Activated T-helper 9 cell treated with anti-CD3 and anti-CD28 coated beads, Interleukin-2, amount 50 U/mL, for 16 hours (primary cell): ENCODE measurements at places on chromosomes 12 and 14.

- no peak for DNase-seq
Measured at GRCh38 chr12:18868717-18869116, 130.8 kb downstream of the CAPZA3 start.

GRCh38 chr12:4911316-4911994, 1.8 kb downstream of the KCNA1 start:
- DNase-seq: no peak

DNA sequence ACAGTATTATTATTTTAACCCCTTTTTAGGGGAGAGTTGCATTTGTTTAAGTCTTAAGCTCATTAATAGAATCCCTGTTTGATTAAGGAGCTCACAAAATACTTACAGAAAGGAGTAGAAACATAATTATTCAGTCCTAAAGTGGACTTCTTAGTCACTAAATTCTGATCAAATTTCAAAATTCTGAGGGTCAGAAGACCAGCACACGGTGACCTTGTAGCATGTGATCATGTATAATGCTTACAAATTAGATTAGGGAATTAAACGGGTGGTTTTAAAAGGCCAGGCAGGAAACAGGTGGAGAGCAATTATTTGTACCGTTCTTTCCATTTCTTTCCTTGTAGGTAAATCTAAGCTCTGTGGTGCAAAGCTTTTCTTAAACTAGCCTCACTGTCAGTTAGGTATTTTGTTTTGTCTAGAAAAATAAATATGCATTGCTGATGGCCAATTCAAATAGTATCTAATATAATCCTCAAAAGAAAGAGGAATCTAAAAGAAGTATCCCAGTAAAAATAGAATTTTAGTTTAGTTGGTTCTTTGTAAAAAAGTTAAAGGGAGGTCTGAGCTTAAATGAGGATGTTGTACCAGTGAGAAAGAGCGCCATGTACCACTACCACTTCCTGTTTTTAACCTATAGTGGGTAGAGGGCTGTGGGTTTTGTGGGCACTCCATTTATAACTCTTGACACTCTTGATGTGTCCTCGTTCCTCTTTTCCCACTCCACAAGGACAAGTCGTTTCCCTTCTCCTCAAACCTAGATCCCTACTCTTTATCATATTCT, 51.1 kb downstream of the SLC38A1 start:
- peak; percentile 23 for DNase-seq

DNA sequence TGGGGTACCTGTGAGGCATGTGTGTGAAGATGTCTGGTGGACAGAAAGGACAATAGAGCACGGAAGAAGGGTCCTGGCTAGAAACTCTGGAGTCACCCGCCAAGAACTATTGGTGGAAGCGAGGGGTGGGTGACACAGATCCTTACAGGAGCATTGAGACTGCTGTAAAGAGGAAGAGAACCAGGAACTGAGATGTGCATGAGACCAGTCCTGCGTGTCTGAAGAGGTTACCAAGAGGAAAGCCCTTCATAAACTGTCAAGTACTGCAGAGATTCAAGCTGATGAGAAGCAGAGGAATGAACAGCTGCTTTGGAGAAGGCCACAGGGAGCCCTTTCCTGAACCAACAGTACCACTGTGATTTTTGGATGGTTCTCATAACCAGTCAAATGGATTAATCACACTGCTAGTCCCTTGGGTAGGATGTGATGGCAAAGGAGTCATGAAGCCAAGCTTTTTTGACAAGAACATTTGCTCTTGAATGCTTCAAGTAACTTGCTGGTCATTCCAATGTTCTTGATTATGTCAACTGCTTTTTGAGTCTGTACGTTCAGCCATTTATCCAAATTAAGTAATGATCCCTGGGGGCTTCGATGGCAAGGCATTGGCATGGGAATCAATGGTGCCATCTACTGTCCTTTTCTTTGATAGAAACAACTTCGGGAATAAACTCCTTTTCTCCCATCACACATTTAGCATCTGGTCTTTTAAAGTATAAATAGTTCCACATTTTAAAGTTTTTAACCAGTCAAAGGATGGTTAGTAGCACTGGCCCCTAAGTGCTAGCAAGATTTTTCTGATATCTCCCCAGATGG, 42.9 kb downstream of the GPR135 start:
- no peak for DNase-seq

DNA sequence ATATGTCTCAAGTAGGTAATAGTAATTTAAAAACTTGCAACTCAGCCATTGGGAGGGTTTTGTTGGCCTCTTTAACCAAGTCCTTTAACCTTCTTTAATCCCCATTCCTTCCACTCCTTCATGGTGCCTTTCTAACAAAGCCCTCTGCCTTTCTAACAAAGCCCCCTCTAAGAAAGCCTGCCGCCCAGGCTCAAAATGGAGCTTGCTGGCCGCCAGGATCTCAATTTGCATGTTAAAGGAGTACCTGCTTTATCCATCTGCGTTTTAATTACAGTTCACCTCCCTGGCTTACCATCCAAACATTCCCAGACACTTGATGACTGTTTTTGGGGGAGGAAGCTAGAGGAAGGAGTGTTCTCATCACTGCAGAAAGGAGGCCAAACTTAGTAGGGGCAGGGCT, 183.4 kb downstream of the PTPN11 start:
- DNase-seq: no peak

GRCh38 chr12:111451232-111451631, 45.5 kb downstream of the SH2B3 start:
- no peak for DNase-seq

DNA sequence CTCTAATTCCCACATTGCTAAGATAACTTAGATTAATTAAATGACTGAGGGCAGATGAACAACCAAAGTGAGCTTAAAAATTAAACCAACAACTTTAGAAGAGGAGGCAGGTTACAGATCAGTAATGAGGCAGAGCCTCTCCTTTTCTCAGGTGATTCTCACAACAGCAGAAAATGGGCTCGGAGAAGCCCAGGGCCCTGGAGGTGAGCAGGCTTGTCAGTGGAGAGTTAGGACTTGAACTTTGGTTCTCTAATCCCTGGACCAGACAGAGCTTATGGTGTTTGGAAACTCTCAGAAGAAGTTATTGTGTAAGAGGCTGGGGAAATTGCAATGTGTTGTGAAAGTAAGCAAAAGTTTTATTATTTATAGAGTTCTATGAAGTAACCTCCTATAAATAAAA, 2.8 kb downstream of the TRHDE start:
- no peak for DNase-seq

DNA sequence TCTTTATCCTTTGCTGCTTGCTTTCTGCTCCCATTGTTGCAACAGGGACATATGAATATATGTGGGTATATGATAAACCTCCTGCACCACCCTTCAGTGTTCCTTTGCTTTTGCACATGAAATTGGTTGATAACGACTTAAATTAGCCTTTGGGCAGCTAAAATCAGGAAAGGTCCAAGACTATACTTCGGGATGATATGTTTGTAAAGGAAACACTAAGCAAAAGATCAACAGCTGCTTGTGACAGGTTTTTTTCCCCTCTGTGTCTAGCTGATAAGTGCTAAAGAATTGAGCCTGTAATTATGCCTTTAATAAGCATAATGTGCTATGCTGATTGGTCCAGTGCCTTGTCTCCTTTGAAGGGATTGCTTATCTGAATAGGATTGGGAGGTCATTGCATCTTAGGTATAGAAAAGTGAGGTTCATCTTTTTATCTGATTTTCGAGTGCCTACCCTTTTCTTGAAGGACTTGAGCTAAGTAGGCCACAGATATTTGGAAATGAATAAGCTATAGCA, 59.4 kb downstream of the PPHLN1 start:
- DNase-seq: no peak

- DNase-seq: no peak
Measured at GRCh38 chr14:54675236-54676128, 108.6 kb downstream of the SAMD4A start.

- no peak for DNase-seq
Measured at GRCh38 chr12:8012651-8013309, 19.7 kb upstream of the FOXJ2 start.

- no peak for DNase-seq
Measured at GRCh38 chr12:54012631-54013409, 4.0 kb downstream of the HOXC8 start.

DNA sequence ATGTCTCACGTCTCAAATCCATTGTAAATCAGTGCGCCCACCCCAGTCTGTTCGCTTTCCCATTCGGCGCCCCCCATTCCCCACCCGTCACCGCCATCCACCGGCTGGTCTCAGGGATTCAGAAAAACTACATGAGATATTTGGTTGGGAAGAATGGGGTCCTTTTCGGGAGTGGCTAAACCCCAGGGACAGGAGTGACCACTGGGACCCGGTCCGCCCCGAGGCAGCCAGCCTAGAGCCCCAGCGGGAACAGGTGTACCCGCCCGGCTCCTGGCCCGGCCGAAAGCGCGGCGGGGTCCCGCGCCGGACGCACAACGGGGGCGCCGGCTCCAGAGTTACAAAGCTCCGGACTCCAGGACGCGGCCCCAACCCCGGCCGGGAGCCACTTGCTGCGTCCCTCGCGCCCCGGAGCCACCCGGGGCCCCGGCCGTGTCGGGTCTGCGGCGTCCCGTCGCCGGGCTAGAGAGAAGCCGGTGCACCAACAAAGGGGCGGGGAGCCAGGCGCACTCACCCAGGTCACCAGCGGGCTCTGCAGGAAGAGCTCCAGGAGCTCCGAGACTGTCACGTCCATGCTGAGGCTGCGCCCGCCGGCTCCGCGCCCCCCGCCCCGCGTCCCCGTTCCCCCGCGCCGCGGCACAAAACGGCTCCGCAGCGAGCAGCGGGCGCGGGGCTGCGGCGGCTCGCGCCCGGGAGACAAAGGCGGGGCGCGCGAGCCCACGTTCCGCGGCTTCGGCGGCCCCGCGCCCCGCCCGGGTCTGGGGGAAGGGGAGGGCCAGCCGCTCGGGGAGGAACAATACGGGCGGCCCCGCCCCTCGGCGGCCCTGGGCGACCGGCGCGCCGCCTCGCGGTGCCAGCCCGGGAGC, at the start of gene CCDC88C:
TSS of gene CCDC88C (minus strand) at position 701 of the 863 bp plus-strand sequence. CDS start at position 571, 130 bp downstream.
- DNase-seq: peak; percentile 73
